ENCODE measurements at places on chromosomes 13 and 19.
A peak's percentile ranks its signal among the peaks of the same experiment; 100 is the strongest.

- no peak for DNase-seq
Measured at GRCh38 chr19:47319923-47320871, 10.5 kb downstream of the C5AR1 start.

DNA sequence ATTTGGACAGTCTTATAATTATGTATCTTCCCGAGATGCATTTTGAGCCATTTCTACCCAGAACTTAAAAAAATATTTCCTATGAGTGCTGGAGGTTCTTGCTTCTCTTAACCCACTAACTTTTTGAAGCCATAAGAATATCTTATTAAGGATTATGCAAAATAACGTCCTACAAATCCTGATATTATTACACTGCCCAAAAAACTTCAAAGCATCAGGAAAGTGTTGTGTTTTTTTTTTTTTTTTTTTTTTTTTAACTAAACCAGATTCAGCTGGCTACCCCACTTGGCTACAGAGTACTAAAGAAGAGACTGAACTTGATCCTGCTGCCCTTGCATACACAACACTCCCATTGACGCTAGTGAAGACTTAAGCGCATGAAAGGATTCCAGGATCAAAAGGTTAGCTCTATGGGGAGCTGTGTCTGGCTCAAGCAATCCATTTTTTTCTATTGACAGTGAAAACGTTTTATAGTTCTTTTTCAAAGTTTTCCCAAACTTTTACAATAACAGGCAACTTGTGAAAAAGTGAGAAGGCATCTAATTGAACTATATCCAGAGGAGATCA is 141.4 kb downstream of the KCNRG start:
- no peak for DNase-seq

DNA sequence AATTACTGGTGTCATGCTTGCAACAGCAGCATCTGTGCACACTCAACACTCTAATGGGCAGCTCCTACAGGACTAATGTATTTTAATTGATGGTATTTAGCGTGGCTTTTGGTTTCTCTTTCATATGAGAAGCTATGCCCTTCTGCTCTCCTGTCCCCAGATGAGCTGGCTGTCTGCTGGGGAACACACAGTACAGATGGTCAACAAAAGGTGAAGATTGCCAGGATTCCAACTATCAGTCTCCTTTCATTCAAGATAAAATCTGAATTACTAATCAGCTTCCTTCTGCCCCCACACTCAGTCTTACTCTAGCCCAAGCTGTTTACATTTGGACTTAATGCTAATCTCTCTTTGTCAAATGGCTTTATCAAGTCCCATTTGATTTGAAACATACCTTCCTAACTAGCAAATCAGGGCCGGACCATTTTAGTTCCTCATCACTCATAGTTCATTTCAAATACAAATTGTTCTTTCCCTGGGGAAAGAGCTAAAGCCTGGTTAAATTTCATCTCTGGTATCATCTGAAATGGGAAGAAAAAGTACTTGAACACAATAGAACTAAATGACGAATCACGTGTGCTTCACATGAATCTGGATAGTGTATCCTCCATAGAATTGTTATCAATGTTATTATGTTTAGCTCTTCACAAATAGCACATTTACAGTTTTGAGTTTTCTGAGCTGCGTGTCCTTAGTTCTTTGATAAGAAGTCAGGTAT is 988.0 kb downstream of the PCDH17 start:
- no peak for DNase-seq

GRCh38 chr19:14835011-14835410 is at the start of the genes OR7A5 and OR7C1:
TSS of gene OR7A5 (minus strand) at chr19:14835185. CDS start at chr19:14828241, 6,944 bp downstream.
TSS of gene OR7C1 (minus strand) at chr19:14835185. CDS start at chr19:14800136, 35,049 bp downstream.
- no peak for DNase-seq

GRCh38 chr19:53977991-53978731 is 13.3 kb upstream of the CACNG6 start:
- DNase-seq, result peak; percentile 73

GRCh38 chr19:58440556-58440955 is 603 bp upstream of the ZNF132 start:
- DNase-seq, result no peak

DNA sequence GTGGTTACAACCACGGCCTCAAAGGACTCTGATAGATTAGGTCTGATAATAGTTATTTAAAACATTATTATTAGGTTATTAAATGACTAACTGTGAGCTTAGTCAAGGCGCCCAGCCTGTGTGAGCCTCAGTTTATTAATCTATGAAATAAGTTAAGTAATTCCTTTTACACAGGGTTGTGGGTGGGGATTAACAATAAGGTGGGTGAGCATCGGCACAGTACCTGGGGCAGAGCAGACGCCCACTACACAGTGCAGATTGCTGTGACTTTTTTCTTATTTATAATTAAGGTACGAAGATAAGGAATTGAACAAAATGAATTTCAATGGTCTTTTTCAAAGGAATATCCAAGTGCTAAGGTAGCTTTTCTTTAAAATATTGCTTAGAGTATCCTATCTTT is 132.2 kb downstream of the KATNAL1 start:
- no peak for DNase-seq

- no peak for DNase-seq
Measured at GRCh38 chr19:43711751-43712355, 4.0 kb upstream of the IRGC start.

GRCh38 chr13:112561478-112561877 is 26.5 kb downstream of the TUBGCP3 start:
- DNase-seq, result no peak

DNA sequence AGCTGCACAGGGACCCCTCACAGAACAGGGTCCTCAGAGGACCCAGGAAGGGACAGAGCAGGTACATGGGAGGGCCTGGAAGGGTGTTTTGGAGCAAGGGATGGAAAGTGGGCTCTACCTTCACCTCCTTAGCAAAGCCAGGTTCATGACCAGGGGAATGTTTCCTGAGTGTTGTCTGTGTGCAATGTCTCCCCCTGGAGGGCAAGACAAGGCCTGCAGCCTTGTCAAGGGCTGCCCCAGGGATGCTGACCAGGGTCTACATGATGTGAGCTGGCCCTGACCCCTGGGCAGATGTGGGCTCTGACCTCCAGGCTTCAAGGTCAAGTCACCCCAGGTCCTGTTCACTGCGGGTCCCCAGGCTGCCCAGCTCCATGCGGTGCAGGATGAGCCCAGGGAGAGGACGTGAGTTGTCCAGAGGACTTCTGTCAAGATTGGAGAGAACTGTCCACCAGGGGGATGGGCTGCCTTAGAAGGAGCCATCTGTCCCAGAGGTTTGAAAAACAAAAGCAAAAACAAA is 1.0 kb upstream of the CEACAM1 start:
- DNase-seq, result peak; percentile 66

GRCh38 chr19:40163541-40164129 is 27.6 kb upstream of the MAP3K10 start:
- DNase-seq, result no peak

DNA sequence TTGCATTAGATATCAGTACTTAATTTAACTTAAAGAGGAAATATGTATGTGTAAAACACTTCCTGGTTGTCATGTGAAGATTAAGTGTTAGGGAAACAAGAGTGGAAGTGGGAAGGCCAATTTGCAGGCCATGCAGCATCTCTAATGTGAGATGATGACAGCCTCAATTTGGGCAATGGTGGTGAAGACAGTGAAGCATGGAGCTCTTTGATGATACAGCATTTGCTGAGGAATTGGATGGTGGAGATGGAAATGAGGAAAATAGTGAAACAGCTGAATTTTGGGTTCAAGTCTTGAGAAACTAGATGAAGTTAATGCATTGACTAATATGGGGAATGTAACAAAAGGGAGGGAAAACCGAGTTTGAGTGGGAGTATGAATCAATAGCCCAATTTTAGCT is 231.7 kb upstream of the MIR17HG start:
- DNase-seq, result no peak

DNA sequence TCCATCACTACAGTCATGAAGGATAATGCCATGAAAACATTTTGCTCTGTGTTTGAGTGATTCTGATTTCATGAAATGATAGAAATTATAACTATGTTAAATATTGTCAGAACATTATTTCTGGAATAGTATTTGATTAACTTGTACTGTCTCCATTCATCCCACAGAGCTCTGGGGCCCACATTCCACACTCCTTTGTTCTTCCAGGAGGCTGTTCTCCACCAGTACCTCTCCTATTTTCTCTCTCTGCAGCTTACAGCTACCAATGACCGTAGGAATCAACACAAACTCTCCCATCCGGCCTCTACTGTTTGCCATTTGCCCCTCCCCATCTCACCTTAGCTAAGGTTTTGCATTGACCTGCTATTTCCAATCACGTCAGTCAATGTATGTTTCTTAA is 240.9 kb downstream of the LMO7 start:
- DNase-seq, result no peak

GRCh38 chr13:69556540-69557196 is 551.0 kb upstream of the ATXN8OS start:
- no peak for DNase-seq

DNA sequence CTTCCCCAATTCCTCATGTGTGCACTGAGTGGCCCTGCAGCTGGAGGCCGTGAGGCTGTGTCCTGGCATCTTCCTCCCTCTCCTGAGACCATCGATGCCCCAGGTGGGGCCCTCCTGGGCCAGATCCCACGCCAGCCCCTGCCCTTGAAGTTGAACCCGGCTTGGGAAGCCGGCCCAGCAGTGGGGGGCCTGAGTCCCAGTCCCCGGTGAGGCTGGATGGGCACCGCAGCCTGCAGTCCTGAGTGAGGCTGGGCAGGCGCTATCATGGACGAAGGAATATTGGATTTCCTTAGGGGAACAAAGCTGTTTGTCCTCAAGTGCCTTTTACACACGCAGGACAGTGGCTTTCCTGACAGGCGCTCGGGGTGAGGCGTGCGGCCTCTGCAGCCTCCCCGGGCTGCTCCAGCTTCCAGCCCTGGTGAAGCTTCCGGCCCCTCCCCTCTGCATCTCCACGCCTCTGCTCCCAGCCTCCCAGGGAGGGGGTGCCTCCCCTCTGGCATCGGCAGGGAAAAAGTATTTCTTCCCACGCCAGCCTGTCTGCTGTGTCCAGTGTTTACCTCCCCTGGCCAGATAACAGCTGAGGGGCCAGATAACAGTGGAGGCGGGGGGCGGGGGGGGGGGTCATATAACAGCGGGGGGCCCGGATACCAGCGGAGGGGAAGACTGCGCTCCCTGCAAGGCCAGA is 159.5 kb downstream of the KDM4B start:
- peak; percentile 32 for DNase-seq

DNA sequence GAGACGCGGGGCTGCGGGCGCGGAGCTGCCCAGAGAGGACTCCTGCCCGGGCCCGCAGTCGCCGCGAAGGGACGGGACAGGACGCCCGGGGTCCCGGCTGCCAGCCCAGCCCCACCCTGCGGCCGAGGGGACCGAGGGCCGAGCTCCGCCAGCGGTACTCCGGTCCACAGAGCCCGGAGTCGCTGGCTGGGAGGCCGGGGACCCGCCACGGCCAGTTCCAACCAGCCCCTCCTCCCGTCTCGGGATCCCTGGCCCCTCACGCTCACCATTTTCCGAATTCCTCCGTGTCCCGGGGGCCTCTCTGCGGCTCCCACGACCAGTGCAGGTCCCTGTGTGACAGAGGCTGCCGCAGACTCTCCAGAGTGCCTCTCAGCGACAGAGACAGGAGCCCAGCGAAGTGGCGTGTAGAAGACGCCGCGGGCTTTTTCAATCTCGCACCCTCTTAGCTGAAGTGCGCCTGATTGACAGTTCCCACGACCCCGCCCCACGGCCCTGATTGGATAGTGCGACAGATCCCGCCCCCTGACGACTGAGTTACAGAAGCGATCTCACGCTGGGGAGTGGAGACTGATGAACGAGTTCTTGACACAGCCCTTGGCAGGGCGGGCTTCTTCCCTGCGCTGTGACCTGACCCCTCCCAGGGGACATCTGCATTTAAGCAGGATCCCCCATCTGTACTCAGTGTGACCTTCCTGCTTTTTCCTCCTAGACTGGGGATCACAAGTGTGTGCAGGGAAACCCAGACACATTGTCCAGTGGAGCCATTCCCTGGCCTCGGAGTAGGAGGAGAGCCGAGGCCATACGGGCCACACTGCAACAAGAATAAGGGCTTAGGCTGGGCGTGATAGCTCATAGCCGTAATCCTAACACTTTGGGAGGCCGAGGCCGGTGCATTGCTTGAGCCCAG is 44.0 kb downstream of the ZNF823 start:
- DNase-seq, result peak; percentile 99

DNA sequence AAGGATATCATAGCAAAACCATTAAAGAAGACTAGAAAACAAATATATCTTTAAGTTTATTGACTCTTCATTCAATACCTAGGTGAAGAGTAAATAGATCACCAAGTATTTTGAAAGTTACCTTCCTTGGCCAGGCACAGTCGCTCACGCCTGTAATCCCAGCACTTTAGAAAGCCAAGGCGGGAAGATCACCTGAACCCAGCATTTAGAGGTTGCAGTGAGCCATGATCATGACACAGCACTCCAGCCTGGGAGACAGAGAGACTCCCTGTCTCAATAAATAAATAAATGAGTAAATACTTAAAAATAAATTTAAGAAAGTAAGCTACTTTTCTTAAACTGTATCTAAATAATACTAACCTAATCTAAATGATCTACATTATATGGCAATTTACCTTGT is 8.9 kb upstream of the WBP4 start:
- no peak for DNase-seq

- DNase-seq, result no peak
Measured at GRCh38 chr13:91066745-91067144, 280.7 kb upstream of the MIR17HG start.

DNA sequence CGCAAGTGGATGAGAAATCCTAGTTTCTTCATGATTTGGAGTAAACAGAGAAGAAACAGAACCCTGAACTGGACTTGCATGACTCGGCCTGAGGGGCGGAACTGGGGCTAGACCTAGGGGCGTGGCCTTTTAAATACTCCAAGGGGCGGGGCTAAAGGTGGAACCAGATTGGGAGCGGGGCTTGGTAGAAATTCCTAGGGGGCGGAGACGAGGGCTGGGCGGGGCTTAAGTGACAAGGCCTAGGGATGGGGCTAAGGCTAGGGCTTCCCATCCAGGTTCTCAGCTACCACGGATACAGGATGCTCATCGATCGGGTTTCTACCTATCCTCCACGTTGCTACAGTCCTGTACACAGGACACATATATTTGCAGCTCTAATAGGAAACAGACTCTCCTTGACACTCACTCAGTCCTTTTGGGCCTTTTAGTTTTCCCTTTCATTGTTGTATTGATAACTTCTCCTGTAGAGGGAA is 372 bp upstream of the ZNF699 start:
- DNase-seq, result peak; percentile 97

DNA sequence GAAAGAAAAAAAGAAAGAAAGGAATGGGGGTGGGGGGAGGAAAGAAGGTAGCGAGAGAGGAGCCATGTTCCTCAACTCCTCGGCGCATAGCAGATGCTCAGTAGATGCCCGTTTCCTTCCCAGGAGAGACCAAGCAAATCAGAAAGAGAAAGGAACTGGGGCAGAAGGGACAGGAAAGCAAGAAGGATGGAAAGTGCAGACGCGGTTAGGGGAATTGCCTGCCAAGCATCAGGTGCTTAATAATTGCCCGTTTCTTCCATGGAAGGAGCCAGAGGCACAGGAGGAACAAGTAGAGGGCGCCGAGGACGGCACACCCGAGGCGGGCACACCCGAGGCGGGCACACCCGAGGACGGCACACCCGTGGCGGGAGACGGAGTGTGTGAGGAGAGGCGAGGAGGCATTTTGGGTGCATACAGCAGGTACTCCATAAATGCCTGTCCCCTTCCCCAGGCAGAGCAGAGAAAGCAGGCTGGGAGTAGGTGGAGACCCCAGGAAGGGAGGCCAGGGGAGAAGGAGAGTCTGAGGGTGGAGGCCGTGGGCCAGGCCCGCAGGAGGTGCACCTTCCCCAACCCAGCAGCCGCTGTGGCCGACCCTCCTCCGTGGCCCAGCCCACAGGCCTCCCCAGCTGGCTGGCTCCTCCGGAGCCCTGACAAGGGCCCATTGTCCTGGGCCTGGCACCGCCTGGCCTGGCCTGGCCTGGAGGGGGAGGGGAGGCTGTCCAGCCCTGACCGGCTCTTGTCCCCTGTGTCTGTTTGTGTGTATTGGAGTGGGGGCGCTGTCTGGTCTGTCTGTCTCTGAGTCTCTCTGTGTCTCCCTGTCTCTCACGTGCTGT is 14.6 kb downstream of the JOSD2 start:
- DNase-seq, result no peak
